ENCODE measurements at places on chromosomes 12 and 14.

DNA sequence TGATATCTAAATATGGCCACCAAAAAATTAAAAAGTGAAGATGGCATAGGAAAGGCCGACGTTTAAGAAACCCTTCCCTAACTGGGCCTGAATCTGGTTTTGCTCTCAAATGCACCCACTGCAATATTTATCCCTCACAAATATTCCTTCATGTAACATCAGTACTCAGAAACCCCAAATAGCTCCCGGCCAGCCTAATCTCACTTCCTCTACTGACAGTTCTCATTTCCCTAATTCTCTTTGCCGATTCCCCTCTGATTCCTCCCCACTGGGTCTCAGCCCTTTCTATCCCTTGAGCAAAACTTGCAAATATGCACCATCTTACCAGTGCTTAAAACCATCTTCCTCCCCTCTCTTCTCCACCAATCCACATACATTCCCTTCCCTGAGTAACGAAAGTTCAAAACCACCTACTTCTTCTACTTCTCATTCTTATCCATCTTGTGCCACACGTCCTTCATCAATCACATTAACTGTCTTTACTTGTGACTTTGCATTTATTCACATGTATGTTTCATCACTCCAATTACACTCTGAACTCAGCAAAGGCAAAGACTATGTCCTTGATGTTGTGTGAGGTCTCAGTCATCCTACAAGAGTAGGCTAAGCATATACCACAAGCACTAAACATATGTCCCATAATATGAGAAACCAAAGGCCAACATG is 23.1 kb downstream of the KCNK10 start:
- no peak overlapping the region for H3K27ac ChIP-seq
- no peaks in the 10 kb centered on the region for H3K4me1 ChIP-seq
- peak; percentile 7 for DNase-seq
- no peaks in the 10 kb centered on the region for H3K36me3 ChIP-seq
- H3K27me3 ChIP-seq: no peaks in the 10 kb centered on the region

GRCh38 chr14:74062809-74063150 is 21.5 kb downstream of the ALDH6A1 start:
- no peak overlapping the region for H3K27ac ChIP-seq
- no peaks in the 10 kb centered on the region for H3K4me1 ChIP-seq
- H3K27me3 ChIP-seq: no peaks in the 10 kb centered on the region
- DNase-seq: no peak
- H3K36me3 ChIP-seq: peaks cover 100% of the 10 kb centered on the region

GRCh38 chr12:100656856-100657255 is 83.4 kb downstream of the GAS2L3 start:
- no peaks in the 10 kb centered on the region for H3K4me1 ChIP-seq
- DNase-seq: no peak
- no peak overlapping the region for H3K27ac ChIP-seq
- H3K4me3 ChIP-seq: no peak overlapping the region

DNA sequence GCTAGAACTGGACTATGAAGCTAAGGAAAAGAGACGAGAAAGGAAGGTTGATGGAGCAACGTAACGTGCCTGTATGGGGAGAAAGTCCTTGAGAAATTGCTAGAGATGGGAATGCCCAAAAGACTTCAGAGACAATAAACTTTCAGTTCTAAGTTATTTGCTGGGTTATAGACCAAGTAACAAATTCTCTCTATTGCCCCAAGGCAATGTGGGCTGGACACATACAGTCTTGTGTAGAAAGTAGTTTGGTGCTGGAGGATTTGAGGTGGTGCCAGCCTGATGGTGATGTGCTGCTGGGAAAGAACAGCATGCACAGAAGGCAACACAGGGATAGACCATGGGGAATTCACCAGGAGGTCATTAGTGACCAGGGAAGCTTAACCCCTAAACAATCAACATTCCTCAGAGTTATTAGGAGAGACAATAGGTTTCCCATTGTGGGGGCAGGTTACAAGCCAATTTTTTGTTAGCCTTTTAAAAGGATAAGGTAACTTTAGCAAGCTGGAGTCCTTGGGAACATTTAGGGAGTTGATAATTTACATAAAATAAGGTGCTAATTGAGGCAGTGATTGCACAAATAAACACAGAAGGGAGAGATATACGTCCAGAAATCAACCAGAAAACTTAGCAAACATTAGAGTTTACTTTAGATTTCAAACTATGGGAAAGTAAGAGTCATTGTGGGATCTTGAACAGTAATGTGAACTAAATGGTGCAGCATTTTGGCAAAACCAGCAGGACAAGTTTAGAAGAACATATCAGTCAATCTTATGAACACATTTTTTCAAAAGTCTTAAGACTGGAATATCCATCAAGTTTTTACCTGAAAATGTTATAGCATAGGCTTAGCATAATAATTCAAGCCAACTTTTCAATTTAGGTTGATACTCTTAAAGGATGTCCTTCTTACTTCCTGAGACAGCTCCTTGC is 61.4 kb downstream of the LMNTD1 start:
- no peaks in the 10 kb centered on the region for H3K36me3 ChIP-seq
- DNase-seq: no peak
- H3K4me1 ChIP-seq: no peaks in the 10 kb centered on the region
- no peak overlapping the region for H3K27ac ChIP-seq
- no peaks in the 10 kb centered on the region for H3K27me3 ChIP-seq
- no peak overlapping the region for H3K4me3 ChIP-seq

- peak; percentile 30 for DNase-seq
- H3K36me3 ChIP-seq: no peaks in the 10 kb centered on the region
- no peak overlapping the region for H3K4me3 ChIP-seq
- no peaks in the 10 kb centered on the region for H3K27me3 ChIP-seq
- H3K4me1 ChIP-seq: no peaks in the 10 kb centered on the region
Observed at GRCh38 chr12:49388682-49389386, 21.6 kb downstream of the SPATS2 start.

Measured in heart right ventricle (tissue), 16 donors.